ENCODE measurements at places on chromosomes 3 and 15.

- DNase-seq = peak; percentile 35
These were observed 31.3 kb upstream of the TMEM115 start for GRCh38 chr3:50390508-50391224.

DNA sequence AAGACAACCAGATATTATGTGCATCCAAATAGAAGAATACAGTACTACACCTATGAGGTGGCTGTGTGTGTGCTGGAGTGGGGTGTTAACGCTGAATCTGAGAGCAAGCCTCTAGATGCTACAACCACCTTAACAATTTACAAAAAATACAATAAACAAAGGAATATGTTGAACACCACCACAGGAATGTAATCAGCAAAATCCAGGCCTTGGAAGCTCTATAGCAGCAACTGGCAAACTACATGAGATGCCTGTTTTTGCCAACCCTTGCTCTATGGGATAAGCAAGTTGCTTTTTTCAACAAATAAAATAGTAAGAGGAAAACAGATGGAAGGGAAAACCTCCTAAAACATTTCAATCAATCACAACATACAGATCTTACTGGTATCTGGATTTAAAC is 23.9 kb downstream of the SLTM start:
- no peak for DNase-seq

DNA sequence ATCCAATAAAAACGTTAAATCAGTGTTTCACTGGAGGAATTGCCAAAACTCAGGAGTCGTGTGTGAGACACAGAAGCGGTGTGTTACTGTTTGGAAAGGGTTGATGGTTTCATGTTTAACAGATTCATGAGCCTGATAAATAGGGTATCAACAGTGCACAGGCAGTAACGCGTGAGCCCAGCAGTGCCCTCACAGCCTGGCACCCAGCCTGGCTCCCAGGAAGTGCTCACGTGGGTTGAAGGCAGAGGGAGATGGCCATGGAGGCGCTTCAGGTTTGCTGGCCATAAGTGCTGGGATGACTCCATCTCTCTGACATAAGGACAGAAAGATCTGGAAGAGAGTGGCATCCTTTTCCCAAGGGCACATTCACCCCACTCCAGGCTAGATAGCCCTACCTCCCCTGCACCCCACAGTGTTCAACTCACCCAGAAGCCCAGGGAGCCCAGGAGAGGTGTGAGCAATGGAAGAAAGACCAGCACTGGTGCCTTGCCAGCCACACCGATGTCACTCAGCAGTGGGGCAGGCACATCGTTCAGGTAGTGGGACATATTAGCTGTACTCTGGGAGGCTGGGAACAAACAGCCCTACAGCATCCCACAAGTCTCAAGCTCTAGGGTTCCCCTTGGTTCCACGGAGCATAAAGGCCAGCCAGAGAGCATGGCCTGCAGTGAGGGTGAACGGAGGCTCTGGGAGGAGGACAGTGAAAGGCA is 164.3 kb downstream of the LRRK1 start:
- DNase-seq = no peak

DNA sequence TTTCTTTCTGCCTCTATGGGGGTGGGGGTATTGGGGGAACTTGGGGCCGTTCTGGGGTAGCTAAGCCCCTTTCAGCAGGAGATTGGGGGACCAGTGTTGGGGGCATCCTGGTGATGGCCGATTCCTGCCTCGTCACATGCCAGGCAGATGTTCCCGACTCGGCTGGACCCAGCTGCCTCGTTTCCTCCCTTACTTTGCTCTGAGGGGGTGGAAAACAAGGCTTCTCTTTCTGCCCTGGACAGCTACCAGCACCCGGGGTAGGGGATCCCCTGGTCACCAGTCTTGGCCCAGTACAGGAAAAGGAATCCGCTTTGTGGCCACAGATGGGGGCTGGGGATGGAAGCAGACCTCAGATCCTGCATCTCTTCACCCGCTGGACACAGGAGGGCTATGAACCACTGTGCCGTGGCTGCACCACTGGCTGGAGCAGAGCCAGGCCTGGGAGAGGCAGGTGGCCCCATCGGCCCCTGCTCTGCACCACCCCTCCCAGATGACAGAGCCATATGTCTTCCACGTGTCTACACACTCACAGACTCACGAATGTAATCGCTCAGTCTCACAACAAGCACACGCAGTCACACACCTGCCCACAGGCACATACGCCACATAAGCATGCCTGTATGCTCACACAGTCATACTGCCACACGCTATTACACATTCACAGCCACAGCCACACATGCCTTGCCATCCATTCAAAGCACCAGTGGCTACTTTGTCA is 12.4 kb downstream of the SNX33 start:
- no peak for DNase-seq

GRCh38 chr15:68252925-68253534 is 23.5 kb upstream of the CLN6 start:
- peak; percentile 75 for DNase-seq

DNA sequence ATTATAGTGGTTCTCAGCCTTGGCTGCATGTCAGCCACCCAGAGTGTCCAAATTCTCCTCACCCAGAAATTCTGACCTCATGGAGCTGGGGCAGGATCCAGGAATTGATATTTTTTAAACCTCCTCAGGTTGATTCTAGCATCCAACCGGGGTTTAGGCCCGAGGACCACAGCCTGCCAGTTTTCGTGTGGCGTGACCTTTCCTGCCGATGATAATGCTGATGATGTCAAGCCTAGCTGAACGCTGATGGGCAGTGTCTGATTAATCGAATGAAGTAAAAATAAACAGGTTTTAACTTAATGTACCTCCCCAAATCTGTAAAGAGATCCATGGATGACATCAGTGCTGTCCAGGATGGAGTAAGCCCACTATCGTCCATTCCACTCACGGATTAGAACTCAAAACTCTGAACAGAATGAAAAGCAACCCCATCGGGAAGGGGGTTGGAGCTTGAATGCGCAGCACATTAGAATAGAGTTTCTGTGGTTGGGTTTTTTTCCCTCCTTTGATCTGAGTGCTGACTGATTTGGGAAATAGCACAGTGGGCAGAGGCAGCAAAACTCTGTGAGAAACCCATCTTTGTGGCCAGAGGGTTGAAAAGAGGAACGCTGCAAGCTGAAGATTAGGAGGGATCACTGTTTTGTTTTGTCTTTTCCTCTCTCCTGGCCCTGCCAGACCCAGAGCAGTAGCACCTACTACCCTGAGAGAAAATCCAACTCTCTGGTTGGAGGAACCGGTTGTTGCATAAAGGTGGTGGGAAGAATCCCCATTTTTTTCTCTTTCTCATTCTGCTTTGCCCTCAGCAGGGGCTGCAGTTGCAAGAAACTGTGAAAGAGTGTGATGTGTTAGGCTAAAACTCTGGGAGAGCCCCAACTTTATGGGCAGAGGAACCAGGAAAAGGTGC is 153.9 kb downstream of the APBA2 start:
- DNase-seq = no peak

- DNase-seq = no peak
These were observed 314.4 kb downstream of the SHQ1 start for GRCh38 chr3:72533591-72534473.

GRCh38 chr3:37546876-37547275 is 314.8 kb upstream of the CTDSPL start:
- DNase-seq = no peak

All from left lung (tissue), 14 donors.